ENCODE measurements at places on chromosomes 16 and 17.
A peak's percentile ranks its signal among the peaks of the same experiment; 100 is the strongest.

DNA sequence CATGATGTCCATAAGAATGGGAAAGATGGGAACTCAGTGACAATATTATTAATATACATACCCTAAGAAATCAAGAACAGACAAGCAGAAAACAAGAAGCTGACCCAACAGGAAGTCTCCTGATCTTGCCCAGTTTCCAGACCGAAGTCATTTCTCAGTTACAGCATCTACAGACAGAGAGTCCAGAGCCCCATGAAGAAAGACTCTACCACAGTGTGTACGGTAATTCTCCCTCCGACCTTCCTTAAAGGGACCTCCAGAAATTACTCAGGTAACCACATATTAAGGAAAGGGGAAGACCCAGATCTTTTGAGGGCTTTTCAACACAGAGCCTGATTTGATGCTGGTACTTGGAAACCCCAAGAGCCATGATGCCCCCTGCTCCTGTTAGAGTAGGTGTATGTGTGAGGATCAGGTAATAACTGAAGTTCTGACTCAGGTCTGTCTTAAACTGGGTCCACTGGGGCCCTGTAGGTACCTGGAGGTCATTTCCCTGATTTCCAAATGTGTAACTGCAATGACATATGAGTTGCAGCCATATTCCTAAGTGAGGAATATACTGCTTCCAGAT is 132.4 kb downstream of the ABCA8 start:
- DNase-seq: peak; percentile 4

DNA sequence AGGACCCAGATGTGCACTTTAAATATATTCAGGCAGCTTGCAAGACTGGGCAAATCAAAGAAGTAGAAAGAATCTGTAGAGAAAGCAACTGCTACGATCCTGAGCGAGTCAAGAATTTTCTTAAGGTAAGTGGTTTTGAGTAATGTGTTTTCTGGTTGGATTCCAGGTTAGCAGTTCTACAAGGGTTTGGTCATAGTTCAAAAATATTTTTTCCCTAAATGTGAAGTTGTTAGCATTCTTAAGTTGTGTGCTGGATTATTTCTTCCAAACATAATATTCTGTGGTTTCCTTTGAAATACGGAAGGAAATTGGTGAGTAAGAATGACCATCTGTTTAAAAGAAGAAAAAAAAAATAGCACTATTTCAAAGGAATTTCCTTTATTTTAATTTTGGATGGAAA is 38.4 kb downstream of the PTRH2 start:
- DNase-seq: peak; percentile 70

DNA sequence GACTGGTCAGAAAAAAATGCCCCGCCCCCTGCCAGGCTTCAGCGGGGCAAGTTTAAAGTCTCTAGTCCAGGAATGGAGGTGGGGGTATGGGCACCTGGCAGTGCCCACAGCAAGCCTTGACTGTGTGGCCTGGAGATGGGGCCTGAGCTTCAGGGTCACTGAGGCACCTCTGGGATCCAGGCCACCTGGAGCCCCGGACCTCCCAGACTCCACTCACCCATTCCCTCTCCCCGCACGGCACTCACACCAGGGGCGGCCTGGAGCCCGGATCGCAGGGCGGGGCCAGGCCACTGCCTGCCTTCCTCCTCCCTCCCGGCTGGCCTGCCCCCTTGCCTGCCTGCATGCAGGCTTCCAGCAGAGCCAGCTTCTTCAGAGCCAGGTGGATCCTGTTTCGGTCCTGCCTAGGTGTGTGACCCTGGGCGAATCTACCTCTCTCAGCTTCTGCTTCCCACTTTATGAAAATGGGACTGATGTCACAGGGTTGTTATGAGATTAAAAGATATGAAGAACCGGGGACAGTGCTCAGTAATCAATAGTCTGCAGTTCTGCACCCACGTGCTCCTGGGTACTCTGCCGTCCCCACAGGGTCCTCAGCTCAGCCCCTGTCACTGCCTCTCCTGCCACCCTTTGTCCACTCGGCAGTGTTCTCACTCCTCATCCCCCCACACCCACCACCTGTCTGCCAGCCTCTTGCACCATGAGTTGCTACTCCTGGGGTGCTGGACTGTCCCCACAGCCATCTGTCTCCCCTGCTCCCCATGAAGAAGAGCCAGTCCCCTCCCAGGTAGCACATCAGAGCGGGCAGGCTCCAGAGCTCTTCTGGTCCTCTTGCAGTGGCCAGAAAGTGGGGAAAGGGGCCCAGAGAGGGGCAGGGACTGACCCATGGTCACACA is 1.2 kb upstream of the TCAP start:
- DNase-seq: no peak

- DNase-seq: peak; percentile 3
Observed at GRCh38 chr17:53032861-53033271, 789.9 kb upstream of the KIF2B start.

DNA sequence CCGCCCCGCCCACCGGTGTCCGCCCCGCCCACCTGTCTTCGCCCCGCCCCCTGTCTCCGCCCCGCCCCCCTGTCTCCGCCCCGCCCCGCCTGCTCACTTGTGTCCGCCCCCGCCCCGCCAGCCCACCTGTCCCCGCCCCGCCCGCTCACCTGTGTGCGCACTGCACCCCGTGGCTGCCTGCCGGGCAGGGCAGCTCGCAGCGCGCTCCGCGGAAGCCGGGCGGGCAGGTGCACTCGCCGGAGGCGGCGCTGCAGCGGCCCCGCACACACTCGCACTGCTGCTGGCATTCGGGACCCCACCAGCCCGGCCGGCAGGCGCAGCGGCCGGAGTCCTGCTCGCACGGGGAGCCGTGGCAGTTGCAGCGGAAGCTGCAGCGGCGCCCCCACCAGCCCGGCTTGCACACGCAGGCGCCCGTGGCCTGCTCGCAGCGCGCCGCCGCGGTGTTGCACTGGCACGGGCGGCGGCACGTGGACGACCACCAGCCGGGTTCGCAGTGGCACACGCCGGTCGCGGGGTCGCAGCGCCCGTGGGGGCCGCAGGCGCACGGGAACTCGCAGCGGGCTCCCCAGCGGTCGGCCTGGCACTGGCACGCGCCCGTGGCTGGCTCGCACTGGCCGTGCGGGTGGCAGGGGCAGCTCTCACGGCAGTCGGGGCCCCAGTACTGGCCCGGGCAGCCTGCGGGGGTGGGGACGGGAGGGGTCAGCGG is 2.1 kb downstream of the SCARF1 start:
- peak; percentile 14 for DNase-seq

- DNase-seq: peak; percentile 2
Observed at GRCh38 chr16:79381603-79382042, 218.9 kb downstream of the MAF start.

Measured in MV-4-11 (cell line).